Activated CD4-positive, alpha-beta T cell treated with anti-CD3 and anti-CD28 coated beads, Interleukin-2, Interleukin-6, amounts not matched to agents 100 ng/mL and 50 ng/mL, durations not matched to agents 16 hours and 8 hours (primary cell): ENCODE measurements at places on chromosomes 4 and X.
A peak's percentile ranks its signal among the peaks of the same experiment; 100 is the strongest.

- DNase-seq, result no peak
Observed at GRCh38 chrX:72694170-72694569, 19.9 kb downstream of the PHKA1 start.

GRCh38 chrX:119686087-119686691 is 6.8 kb downstream of the SEPTIN6 start:
- peak; percentile 41 for DNase-seq

GRCh38 chr4:119081943-119082342 is 53.7 kb upstream of the MYOZ2 start:
- no peak for DNase-seq

GRCh38 chrX:132615391-132616131 is 126.7 kb upstream of the MBNL3 start:
- DNase-seq, result peak; percentile 61

DNA sequence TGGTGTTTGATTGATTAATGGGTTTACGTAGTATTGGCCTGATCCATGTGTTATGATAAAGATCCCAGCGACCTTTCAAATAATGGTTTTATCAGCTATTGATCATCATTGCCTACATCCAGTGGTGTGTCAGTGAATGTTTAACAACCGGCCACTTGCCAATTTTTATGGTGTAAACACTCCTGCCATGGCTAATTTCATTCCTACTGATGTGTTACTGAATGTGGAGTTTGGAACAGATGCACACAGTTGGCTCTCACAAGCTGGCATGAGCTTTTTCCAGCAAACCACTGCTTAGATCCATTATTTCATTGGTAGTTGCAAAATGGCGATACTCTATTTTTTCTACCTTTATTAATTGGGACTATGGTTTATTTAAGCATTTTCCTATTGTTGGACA is 139.9 kb downstream of the REPS2 start:
- DNase-seq, result no peak

DNA sequence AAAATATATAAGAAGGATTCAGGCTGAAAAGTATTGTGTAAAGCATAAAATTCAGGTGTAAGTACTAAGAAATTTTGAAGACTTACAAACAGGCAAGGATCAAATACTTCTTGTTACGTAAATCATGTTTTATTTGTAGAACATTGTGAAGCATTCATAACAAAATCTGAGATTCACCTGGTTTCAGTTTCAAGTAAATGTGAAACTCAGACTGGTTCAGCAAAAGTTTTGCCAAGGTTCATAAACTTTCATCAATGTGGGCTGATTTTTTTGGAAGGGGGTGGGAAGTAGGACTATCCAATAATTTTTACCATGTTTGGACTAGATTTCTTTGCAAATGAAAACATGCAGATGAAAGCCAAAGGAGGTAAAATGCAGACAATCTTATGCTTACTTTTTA is 527.7 kb downstream of the ANKRD50 start:
- no peak for DNase-seq

GRCh38 chr4:140331245-140331644 is 42.2 kb upstream of the SCOC start:
- DNase-seq, result no peak

GRCh38 chrX:29359276-29359675 is 772.0 kb downstream of the IL1RAPL1 start:
- DNase-seq, result no peak
